ENCODE measurements at places on chromosomes 1 and 21. TPM values are rescaled to one million over a fixed set of nuclear protein-coding genes. Genes with fewer than 3 reads are reported as not detected.

- H3K4me1 ChIP-seq, result no peaks in the 10 kb centered on the region
- H3K27ac ChIP-seq, result no peak overlapping the region
- DNase-seq, result peak; percentile 53
Observed at GRCh38 chr1:83641796-83642443, 357.0 kb downstream of the TTLL7 start.

GRCh38 chr1:2871246-2871815, 69.8 kb upstream of the TTC34 start:
- no peak overlapping the region for H3K4me3 ChIP-seq
- DNase-seq, result no peak
- H3K4me1 ChIP-seq, result peaks cover 5% of the 10 kb centered on the region
- no peaks in the 10 kb centered on the region for H3K27me3 ChIP-seq

DNA sequence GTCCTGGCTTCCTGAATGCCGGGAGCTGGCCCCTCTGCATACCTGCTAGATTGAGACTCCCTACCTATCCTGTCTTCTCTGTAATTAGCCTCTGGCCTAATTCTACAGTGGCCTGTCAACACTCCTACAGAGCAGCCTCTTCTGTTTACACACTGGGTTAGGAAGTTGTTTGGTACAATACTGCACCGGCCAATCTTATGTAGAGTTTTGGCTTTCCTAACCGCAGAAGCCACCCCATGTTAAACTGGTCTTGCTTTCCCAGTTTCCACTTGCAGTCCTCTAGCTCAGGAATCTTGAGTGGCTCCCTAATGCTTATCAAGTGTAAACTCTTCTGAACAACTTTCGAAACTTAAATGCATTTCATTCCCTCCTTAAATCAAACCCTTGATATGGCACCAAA, 42.8 kb downstream of the DPH5 start:
- no peaks in the 10 kb centered on the region for H3K4me1 ChIP-seq
- no peak overlapping the region for H3K4me3 ChIP-seq
- peak; percentile 15 for DNase-seq
- H3K27ac ChIP-seq, result no peak overlapping the region
- peaks cover 15% of the 10 kb centered on the region for H3K36me3 ChIP-seq

- no peak for DNase-seq
- no peaks in the 10 kb centered on the region for H3K4me1 ChIP-seq
- H3K4me3 ChIP-seq, result no peak within 1 kb of the TSS
- H3K27ac ChIP-seq, result no peak within 1 kb of the TSS
- H3K36me3 ChIP-seq, result no peaks in the 10 kb centered on the region
- H3K27me3 ChIP-seq, result no peaks in the 10 kb centered on the region
Observed at GRCh38 chr1:178496410-178497135, at the start of gene CLEC20A. TSS of gene CLEC20A (minus strand) at chr1:178496964. CDS start at chr1:178496939, 25 bp downstream.

- H3K27ac ChIP-seq, result no peak overlapping the region
- H3K27me3 ChIP-seq, result no peaks in the 10 kb centered on the region
- H3K36me3 ChIP-seq, result no peaks in the 10 kb centered on the region
- no peaks in the 10 kb centered on the region for H3K4me1 ChIP-seq
Observed at GRCh38 chr1:153717330-153717729, 10.5 kb upstream of the INTS3 start.

DNA sequence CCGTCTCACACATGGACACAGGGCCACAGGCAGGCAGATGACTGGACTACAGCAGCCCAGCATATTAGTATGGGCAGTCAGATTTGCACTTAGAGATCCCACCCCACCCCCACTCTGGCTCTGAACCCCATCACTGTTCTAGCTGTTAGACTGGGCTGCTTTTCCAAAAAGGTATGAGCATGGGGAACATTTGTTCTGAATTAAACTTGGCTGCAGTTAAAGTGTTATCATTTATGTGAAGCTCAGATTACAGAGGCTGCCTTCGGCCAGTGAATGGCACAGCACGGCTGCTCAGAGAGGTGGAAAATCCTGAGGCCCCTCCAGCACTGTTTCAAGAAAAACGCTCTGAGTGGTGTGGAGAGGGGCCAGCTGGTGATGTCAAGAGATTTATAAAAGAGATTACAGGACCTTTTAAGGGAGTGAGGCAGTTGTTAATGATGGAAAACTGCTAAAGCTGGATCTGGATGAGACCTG, 6.9 kb upstream of the NOS1AP start:
- no peaks in the 10 kb centered on the region for H3K36me3 ChIP-seq
- H3K27me3 ChIP-seq, result peaks cover 15% of the 10 kb centered on the region
- H3K27ac ChIP-seq, result no peak overlapping the region

Gene KRTAP19-3
- total RNA-seq, result not detected

Gene EPHA2
- 36.9 TPM for total RNA-seq
